ENCODE measurements at places on chromosomes 11 and 22. TPM values are rescaled to one million over a fixed set of nuclear protein-coding genes. Genes with fewer than 3 reads are reported as not detected.

The DRD2 gene
- not detected for total RNA-seq

GRCh38 chr11:128720522-128720985 is 26.7 kb downstream of the FLI1 start:
- DNase-seq: no peak

- no peak for DNase-seq
Measured at GRCh38 chr11:129455756-129456655, 80.4 kb downstream of the BARX2 start.

DNA sequence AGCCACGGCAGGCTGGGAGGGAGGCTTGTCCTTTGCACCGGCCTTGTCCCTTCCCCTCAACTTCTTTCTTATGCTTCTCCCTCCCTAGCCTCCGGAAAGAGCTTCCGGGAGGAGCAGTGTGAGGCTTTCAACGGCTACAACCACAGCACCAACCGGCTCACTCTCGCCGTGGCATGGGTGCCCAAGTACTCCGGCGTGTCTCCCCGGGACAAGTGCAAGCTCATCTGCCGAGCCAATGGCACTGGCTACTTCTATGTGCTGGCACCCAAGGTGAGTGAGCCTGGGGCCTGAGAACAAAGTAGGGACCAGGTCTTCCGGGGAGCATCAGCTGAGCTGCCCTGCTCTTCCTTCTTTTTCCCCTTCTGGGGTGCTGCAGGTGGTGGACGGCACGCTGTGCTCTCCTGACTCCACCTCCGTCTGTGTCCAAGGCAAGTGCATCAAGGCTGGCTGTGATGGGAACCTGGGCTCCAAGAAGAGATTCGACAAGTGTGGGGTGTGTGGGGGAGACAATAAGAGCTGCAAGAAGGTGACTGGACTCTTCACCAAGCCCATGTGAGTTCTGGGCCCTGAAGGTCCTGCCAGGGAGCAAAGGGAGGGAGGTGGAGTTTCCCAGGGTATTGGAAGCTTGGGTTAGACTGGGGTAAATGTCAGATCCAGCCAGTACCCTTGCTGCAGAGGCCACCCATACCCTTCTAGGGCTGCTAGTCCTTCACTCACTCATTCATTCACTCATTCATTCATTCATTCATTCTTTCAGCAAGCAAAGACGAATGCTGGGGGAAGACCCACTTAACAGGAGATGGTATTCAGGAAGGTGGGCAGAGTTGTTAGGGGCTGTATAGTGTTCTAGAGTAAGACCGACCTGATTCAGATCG is 22.6 kb downstream of the ADAMTS15 start:
- no peak for DNase-seq
